ENCODE measurements at places on chromosomes 1 and 21.

DNA sequence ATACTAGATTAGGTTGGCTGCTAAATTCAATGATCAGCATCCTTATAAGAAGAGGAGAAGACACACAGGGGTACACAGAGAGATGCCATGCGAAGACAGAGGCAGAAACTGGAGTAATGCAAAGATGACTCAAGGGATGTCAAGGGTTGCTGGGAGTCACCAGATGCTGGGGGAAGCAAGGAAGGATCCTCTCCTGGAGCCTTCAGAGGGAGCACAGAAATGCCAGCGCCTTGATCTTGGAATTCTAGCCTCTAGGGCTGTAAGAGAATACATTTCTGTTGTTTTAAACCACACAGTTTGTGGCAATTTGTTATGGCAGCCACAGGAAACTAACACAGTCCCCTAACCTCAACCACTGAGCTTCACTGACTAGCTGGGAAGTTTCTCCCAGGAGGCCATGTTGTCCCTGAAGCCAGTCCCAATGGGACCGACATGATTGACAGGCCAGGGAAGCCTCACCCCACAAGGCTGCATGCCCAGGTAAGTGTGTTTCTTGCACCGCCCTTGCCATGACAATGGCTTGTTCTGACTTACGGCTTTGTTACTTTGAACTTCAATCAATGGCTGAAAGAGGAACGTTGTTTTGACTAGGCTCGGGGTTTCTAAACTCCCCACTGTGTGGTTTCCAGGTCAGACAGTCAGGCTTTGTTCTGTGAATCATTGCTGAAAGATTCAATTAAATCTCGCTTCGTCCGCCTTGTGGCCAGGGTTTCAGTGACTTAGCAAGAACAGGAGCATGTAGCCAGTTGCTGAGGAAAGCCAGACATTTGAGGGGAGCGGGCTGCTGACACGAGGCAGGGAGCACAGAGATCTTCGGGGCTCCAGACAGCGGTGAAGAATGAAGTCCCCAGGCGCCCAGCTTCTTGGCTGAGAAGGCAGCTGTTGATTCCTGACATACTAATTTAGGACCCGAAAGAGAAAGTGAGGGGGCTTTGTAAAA is 62.3 kb downstream of the RUNX1 start:
- peak; percentile 31 for DNase-seq

DNA sequence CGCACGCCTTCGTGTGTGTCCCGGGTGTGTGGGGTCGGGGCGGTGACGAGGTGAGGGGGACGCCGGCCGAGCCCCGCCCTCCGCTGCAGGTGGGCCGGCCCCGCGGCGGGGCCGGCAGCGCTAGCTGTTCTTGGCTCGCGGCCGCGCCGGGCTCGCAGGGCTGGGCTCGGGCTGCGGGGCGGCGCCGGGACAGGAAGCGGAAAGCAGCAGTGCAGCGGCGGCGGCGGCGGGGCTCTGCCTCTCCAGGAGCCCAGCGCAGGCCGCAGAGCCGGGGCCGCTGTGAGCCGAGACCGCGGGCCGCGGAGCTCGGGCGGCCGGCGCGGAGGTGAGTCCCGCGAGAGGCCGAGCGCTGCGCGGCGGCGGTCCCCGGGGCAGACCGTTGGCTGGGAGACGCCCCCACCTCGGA is at the start of gene VANGL1:
Gene VANGL1 (plus strand): TSS at position 209 of the 406 bp plus-strand sequence. CDS start 9,444 bp downstream, outside the sequence.
- DNase-seq = no peak

DNA sequence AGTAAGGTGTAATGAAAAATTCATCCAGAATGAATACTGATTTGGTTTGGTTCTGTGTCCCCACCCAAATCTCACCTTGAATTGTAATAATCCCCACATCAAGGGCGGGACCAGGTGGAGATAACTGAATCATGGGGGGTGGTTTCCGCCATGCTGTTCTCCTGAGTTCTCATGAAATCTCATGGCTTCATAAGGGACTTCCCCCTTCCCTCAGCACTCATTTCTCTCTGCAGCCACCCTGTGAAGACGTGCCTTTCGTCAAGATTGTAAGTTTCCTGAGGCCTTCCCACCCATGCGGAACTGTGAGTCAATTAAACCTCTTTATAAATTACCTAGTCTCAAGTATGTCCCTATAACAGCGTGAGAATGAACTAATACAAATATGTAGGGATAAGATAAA is 5.5 kb upstream of the SYNJ1 start:
- DNase-seq = no peak

DNA sequence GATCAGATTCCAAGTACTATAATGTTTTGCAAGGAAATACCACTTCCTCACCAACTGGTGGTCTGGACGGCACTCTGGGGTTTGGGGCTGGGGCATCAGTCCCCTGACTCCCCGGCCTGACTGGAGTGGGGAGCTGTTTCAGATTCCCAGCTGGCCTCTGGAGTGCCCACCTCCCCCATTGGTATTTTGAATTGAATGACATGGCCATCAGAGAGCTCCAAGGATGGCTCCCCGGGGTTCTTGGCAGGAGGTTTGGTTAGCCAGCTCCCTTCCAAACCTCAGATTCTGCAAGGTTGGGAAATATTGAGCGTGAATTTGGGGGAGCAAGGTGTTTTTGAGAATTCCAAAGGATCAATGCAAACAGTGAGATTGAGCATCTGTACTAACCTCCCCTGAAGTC is 2.2 kb upstream of the INAVA start:
- no peak for DNase-seq

DNA sequence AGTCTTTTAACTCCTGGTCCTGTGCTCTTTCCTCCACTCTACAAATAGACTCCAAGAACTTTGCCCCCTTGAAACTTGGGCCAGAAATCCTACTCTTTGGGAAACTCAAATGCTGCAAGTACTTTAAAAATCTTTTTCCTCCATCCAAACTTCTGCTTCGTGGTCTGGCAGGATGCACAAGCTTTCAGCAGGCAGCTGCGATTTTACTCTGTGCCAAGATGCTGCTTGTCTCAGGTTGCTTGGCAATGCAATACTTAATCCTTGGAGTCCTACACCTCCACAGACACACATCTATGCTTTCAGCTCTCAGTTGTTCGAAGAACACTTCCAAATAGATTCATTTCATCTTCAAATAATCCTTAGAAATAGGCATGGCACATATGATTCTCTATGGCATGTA is 435.3 kb upstream of the USP24 start:
- DNase-seq = no peak

- DNase-seq = no peak
Observed at GRCh38 chr1:65959896-65960567, 167.3 kb downstream of the PDE4B start.

GRCh38 chr1:91699339-91699974 is 186.5 kb downstream of the TGFBR3 start:
- no peak for DNase-seq

GRCh38 chr1:224168859-224169380 is 14.1 kb upstream of the DEGS1 start:
- DNase-seq = no peak

GRCh38 chr1:201946224-201946908 is at the start of gene LMOD1:
TSS of gene LMOD1 (minus strand) at chr1:201946548. CDS start at chr1:201946340, 208 bp downstream.
- no peak for DNase-seq

- DNase-seq = no peak
Observed at GRCh38 chr1:40439247-40439646, 11.0 kb upstream of the ZFP69B start.

DNA sequence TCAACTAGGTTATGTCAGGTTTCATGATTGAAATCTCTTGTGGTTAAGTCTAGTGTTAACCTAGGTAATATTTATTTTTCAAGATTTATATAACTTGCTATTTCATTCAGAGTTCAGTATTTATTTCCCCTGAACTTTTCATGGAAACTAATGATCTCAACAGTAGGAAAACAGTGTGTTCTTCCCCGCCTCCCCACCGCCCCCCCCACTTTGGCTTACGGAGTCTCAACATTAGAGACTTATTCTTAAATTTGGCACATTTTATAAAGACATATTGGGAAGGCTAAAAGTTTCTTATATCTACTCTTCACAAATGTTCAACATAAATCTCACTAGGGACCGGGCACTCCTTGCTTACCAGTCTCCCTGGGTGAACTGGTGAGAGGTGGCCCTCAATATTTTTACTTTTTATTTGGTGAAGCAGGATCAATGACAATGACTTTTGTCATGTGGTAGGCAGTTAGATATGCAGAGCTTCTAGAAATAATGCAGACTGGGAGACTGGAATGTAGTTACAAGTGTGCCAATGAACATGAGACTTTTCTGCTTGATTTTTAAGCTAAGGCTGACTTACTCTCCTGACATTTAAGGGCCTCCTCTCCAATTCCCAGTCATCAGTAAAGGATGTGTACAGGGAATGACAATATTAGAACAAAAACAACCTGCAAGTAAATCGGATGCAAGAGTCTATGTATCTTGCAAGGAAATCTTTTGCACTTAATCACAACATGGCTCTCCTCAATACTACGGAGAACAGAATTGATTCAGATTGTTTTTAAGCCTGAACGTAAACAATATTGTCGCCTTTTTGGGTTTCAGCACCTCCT is 1.7 kb upstream of the MAN1A2 start:
- no peak for DNase-seq

- no peak for DNase-seq
Observed at GRCh38 chr1:114745291-114745690, 12.5 kb downstream of the CSDE1 start.
